ENCODE measurements at places on chromosomes 6 and 20.

DNA sequence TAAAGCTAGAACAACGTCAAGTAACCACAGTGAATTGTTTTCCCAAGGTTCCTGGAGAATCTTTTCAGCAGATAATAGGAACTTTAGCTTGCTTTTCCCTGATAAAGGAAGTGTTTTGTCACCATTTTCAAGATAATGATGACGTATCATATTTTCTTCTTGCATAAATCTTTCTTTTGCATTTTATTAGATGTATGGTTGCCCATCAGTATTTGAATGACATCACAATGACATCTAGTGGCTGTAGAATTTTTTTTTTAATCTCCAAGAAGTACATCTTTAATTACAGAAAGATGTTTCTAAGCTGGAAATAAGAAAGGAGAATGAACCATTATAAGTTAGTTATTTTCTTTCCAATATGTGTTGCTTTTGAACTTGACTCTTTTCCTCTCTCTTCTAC, 83.0 kb downstream of the CENPW start:
- no peak for DNase-seq

- DNase-seq: no peak
These were observed 1000.9 kb upstream of the ADGRB3 start for GRCh38 chr6:67634199-67634598.

GRCh38 chr20:24043294-24043693, 54.7 kb upstream of the GGTLC1 start:
- no peak for DNase-seq

GRCh38 chr6:168383062-168383854, 57.7 kb upstream of the SMOC2 start:
- DNase-seq: no peak

- no peak for DNase-seq
These were observed 186.1 kb upstream of the SLC24A3 start for GRCh38 chr20:19026121-19026878.

DNA sequence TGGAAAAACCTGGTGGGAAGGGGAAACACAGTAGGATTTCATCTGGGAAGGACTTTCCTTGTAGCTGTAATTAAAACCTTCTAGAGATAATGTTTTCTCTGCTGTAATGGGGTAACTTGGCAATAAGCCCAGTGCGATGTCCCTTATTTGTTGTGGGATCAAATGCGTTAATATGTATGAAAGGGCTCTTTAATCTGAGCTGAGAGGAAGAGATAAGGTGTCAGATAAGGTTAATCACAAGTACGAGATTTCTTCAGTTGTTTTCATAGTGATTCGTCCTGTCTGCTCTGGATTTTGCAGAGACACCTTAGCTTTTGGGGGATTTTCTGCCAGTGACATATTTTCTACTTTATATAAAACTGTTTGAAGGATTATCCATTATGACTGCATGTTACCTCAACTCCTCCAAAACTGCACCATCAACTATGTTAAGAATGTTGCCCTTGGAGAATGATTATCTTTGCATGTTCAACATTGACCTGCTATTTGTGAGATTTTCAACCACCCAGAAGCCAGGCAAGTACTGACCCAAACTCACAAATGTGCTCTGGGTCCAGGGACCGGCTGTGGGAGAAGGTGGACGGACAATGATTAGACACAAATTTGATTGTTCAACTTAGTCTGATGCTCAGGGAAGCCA, 21.2 kb upstream of the ELOVL5 start:
- no peak for DNase-seq

- DNase-seq: peak; percentile 71
These were observed 995 bp downstream of the STK4 start for GRCh38 chr20:44967207-44967807.

DNA sequence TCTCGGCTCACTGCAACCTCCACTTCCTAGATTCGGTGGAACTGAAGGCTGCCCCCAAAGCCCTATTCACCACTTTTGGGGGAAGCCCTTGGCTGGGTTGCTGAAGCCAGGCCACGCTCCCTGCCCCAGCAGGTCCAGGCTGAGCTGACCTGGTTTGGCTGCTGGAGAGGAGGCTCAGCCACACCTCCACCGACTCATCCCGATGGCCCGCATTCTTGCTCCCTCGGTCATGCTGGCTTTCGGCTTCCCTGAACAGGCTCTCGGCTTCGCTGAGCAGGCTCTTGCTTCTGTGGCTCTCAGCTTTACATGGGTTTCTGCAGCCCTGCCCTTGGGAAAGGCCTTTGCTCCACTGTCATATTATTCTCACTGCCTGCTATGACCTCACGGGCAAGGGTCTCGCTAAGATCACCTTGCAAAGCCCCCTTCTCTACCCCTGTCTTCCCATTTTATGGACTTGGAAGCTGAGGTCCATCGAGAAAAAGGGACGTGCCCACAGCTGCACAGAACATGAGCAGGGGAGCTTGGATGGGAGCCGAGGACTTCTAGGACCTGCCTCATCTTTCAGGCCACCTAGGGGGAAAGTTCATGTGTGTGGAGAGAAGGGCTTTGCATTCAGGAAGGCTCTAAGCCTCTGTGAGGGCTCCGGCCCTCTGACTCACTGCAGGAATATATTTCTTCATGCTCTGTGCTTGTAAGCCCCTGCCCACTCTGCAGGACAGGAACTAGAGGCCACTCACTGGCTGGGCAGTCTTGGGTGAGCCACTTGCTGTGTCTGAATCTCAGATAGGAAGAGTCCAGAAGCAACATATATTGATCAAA, 15.6 kb downstream of the ARHGAP40 start:
- DNase-seq: no peak

DNA sequence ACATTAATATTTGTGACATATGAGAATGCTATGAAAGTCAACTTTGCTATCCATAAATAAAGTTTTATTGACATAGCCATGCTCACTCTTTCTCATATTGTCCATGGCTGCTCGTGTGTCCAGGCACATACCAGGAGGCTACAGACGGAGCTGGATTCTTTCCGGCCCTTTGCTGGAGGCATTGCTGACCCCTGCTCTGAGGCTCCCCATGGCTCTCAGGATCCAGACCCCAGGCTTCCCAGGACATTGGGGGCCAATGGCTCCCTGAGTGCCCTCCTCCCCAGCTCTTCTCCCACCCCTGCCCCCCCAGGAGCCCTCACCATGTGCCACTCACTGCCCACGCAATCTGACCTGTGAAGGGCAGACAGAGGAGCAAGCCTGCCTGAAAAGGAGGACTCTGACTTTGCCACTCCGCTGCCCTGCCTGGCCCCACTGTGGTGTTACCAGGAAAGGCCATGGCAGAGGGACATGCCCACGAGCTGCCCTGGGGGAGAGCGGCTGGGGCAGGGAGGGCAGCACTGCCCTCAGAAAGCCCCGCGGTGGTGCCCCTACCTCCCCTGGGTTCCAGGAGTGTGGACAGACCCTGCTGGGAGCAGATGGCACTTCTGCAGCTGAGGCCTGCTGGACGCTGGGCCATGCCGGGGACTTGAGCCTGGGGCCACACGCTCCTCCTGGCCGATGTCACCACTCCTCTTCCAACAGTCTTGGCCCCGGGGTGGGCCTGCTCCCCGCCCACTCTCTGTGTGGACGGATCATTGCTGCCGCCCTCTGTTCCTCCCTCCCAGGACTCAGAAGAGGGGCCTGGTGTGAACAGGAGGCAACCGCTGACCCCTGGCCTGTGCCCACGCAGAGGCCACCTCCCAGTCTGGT, 97.8 kb upstream of the BHLHE23 start:
- DNase-seq: no peak

DNA sequence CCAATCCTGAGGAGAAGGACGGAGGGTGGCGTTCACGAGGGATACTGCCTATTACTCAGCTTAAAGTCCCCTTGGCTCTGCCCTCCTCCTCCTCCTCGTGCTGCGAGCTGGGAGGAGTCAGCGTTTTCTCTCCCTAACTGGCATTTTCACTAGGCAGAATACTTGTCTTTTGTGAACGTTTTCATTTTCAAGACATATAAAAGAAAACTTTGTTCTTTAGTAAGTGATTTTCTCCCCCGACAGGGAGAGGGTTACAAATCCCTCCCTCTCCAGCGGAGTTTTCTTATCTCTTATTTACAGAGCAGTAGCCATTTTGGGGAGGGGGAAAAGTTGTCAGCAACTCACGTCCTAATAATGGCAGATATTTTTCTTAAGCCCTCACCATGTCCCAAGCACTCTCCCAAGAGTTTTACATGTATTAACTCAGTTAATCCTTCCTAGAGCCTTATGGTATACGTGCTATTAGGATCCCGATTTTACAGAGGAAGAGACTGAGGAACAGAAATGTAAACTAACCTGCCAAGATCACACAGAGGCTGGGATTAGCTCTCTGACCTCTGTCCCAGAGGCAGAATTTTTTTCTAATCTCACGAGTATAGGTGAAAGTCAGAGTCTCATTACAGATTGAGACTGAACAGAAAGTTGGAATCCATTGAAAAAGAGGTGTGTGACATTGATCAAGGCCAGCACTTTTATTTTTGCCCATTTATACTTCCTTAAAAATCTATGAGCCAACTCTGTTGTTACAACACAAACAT, 30.0 kb upstream of the ZNF217 start:
- DNase-seq: peak; percentile 85

- peak; percentile 82 for DNase-seq
These were observed 126.8 kb downstream of the ALDH8A1 start for GRCh38 chr6:134822920-134823709.

DNA sequence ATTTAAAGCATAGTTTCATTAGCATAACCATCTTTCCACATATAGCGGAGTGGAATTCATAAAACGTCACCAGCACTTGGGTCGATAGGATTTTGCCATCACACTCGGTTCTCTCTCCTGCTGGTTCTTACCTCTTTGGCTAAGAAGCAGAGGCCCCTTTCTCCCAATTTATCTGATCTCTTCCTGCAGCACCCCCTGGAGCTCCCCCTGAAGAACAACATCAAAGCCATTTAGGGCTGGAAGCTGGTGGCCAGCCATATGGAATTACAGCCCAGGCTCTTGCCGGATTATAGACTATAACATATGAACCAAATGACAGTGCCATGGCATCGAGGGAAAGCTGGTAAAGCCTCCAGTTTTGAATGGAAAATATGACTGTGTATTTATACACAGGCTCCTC, 6.4 kb upstream of the KIF6 start:
- no peak for DNase-seq

- DNase-seq: no peak
These were observed 83.7 kb downstream of the STXBP5 start for GRCh38 chr6:147287869-147288271.

- no peak for DNase-seq
These were observed 172.0 kb downstream of the SCP2D1 start for GRCh38 chr20:18985551-18985950.

DNA sequence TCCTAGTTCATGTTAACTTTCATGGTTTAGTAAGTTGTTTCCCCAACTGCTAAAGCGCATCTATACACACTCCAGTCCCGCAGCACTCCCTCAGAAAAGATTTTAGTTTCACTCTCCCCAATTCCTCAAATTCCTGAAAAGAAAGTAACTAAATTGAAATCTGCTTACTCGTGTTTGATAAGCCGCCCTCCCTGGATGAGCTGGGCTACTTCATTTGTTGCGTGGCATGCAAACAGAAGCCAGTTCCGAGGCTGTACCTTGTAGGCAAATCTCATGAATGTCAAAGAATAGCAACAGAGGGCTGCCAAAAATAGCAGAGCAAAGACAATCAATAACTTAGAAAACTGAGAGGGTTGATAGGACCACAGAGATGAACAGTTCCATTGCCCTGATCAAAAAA, 16.9 kb downstream of the MPC1 start:
- DNase-seq: no peak

- DNase-seq: no peak
These were observed 6.4 kb downstream of the CHRNA4 start for GRCh38 chr20:63354636-63355350.

GRCh38 chr6:93343476-93343875, 75.9 kb downstream of the EPHA7 start:
- DNase-seq: no peak

- peak; percentile 24 for DNase-seq
These were observed 65.9 kb downstream of the DLL1 start for GRCh38 chr6:170224694-170225660.

- no peak for DNase-seq
These were observed 28.8 kb downstream of the TMEM244 start for GRCh38 chr6:129832299-129832698.

DNA sequence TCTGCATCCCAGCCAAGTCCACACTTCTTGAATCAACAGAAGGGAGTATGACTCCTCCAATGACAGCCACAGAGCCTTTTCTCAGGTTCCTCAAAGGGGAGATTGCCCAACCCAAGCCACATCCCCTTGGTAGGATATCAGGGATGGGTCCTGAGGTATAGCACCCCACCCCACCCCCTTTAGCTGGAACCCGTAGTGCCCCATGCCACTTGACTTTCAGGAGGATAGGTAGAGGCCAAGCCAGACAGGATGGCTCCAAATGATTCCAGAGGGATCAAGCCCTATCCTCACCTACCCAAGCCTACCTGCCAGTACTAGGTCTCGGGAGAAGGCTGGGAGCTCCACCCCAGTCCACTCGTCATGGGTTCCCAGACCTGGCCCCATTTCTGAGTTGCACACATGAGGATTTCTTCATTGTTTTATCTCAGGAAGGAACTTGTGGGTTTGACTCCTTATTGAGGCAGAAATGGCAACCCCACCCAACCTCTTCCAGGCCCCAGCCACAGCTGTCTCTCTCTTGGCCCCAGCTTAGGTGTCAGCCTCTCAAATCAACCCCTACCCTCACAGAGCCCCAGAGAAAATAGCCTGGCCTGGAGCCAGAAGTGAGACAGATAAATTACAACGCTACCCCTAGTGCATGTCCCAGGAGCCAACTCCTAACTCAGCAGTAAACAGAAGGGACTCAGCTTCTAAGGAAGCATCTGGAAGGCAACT, 3.6 kb downstream of the CCND3 start:
- DNase-seq: peak; percentile 80

GRCh38 chr20:20785226-20785625, 72.8 kb upstream of the RALGAPA2 start:
- DNase-seq: no peak

DNA sequence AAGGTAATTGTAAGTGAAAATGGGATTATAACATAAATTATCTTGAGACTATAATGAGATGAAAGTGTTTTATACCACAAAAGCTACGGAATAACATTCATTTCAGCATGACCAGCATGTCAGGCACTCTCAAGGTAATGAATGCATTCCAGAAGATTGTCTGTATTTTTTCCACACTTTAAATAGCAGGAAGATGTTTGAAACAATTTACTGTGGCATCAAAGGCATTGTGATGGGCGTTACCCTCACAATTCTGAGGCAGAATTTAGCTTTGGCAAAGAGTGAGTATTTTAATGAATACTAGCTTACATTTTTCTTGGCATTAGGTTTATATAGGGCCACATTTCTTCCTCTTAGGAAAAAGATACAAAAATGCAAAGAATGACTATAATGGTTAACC, 627.2 kb downstream of the BCKDHB start:
- DNase-seq: no peak

DNA sequence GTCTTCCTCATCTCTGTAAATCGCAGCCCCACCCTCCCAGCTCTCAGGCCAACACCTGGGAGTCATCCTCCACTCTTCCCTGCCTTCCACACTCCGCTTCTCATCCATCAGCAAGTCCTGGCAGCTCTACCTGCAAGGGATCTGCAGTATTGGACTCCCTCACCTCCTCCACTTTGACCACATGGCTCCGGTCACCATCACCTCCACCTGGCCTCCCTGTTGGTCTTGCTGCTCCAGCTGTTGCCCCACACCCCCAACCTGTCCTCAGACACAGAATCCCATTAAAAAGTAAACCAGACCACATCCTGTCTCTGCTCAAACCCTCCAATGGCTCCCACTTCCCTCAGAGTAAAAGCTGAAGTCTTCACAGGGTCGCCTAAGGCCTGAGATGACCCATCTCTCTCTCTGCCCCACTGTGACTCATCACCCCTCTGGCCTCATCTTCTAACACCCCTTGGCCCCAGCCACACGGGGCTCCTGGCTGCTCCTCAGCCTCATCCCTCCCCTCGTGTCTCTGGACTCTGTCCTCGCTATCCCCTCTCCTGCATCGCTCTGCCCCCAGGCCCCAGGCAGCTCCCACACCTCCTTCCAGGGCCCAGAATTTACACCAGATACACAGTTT, 185.1 kb upstream of the SULF2 start:
- DNase-seq: no peak
